ENCODE measurements at places on chromosomes 5 and 9.

- DNase-seq, result peak; percentile 30
Observed at GRCh38 chr9:34519321-34520020, 3.3 kb downstream of the ENHO start.

DNA sequence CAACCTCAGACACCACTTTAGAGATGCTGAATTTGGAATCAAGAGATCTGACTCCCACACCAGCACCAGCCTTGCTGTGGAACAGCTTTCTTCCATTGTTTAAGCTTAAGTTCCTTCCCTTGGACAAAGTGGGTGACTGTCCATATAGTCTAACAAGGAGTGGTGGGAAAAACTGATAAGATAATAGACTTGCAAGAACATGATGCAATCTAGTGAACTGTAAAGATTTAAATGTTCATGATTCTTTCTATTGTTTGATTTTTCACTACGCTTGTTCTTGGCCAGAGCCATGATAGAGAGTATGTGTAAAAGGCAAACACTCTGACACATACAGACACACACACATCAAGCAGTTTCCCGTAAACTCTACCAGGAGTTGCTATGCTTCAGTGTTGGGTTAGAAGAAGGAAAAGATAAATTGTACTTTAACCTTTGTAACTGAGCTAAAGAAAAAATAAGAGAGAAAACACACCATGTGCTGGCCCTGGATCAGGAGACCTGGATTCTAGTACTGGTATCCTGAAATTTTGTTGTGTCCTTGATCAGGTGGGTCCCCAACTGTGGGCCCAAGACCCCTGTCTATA lies 94.3 kb downstream of the PAPPA start:
- DNase-seq, result no peak

DNA sequence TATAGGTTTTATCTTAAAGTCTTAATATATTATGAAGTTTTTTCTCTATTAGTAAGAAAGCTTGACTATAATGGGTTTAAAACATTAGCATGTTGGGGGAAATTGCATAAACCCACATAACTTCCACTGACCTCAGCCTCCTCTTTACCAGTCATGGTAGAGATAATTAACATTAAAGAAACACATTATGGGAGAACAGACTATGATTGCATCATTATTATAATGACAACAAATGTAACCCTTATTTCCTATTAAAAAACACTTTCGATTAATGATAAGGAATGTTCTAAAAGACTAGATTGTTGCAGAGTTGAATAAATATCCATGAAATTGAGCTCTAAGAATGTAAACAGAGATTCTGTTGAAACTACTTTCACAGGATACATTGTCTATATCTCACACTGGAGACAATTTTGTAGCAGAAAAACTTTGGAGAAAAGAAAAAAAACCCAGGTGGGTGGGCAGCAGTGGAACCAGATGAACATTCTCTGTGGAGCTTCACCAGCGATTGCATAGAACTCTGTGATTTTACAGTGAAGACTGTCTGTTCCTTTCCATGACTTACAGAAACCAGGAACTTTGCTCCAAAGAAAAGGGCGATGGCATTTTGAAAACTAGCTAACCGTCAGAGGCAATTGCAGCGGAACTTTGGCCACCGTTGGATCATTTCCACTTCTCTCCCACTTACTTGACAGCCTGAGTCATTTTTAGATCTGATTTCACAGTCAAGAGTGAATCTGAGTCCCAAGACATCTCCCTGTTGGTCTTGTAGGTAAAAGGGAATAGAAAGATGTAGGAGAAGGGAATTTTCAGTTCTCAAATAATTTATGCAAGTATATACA lies 21.0 kb upstream of the ERAP2 start:
- no peak for DNase-seq

DNA sequence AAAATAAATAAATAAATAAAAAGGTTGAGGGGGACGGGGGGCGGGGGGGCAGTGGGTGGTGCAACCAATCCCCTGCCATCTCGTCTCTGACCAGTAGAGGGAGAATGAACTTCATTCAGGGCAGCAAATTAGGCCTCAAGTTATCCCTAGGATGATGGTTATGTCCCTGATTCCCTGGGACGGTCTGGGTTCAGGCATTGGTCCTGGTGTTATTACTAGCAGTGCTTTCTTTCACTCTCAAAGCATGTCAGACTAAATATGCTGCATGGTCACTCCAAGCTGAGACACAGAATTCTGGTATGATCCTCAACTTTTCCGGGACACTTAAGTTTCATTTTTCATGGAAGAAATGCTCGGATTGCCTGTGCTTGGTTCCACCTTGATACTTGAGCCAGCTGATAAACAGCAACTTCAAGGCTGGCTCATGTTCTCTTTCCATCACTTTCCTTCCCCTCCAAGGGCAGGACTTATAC lies 59.4 kb downstream of the DAP start:
- peak; percentile 81 for DNase-seq

- DNase-seq, result no peak
Observed at GRCh38 chr5:19536387-19536786, 451.6 kb downstream of the CDH18 start.

- DNase-seq, result no peak
Observed at GRCh38 chr5:74953554-74953936, 87.4 kb upstream of the FAM169A start.

DNA sequence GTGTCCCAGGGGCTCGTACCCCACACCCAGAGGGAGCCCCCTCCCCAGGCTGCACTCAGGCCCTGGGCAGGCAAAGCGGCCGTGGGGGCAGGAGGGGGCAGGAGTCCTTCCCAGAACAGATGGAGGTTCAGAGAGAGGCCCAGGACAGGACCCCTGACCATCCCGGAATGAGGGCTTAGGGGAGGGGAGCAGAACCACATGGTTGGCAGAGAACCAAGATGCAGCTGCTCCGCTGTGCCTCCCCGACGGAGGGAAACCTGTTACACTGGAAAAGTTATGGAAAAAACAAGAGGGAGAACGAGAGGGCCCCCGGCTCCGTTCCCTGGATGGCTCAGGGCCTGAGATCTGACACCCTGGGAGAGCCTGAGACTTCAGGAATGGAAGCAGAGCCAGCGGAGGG lies 22.7 kb downstream of the SLC12A7 start:
- DNase-seq, result no peak

DNA sequence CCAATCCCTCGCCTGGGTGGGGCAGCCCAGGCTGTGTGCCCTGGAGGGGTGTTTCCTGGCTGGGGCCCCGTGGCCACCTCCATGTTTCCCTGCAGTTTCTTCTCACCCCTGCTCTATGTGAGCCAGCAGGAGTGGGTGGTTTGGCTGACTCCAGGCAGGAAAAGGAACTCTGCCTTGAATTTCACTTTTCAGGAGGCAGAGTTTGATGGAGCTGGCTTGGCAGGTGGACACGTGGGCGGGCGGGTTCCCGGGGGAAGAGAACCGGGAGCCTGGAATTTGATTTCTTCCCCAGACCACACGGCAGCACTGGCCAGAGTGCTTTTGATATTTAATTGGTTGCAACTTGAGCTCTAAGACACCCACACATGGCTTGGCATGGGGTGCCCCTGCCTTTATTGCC lies 119.8 kb upstream of the PANK3 start:
- no peak for DNase-seq

- no peak for DNase-seq
Observed at GRCh38 chr5:87303324-87303723, 35.6 kb downstream of the RASA1 start.

GRCh38 chr9:134046894-134047681 lies 20.7 kb downstream of the BRD3 start:
- no peak for DNase-seq

GRCh38 chr5:14664270-14665100 lies at the start of gene OTULIN:
TSS of gene OTULIN (plus strand) at chr5:14664718. CDS start at chr5:14664826, 108 bp downstream.
- peak; percentile 93 for DNase-seq
